ENCODE measurements at places on chromosomes 16 and 17. TPM values are rescaled to one million over a fixed set of nuclear protein-coding genes. Genes with fewer than 3 reads are reported as not detected.

Gene TMEM219
- total RNA-seq = 100 TPM

Gene SPATA32
- total RNA-seq = not detected

Gene SLC2A4
- under 0.01 TPM for total RNA-seq

Gene KRTAP4-1
- not detected for total RNA-seq

Gene CLEC18A
- 0.33 TPM for total RNA-seq

Gene TSNAXIP1
- 1.2 TPM for total RNA-seq

Gene MPO
- total RNA-seq = not detected

Gene TACO1
- total RNA-seq = 20.3 TPM

Gene OR3A3
- total RNA-seq = not detected

Gene TMEM88
- not detected for total RNA-seq

Gene OTOP2
- total RNA-seq = not detected

Gene SHCBP1
- 1.3 TPM for total RNA-seq

Gene CACNG1
- not detected for total RNA-seq

Gene HYDIN
- total RNA-seq = 1.3 TPM

Gene AANAT
- not detected for total RNA-seq

Gene HBA2
- not detected for total RNA-seq

Gene ABCA10
- total RNA-seq = 2.8 TPM

Gene FBXO39
- 0.66 TPM for total RNA-seq

Gene ABHD15
- total RNA-seq = 5.6 TPM

Gene NUDT7
- total RNA-seq = 8.7 TPM

Gene KREMEN2
- not detected for total RNA-seq

Gene OR4D1
- not detected for total RNA-seq

Gene ZNF597
- total RNA-seq = 1.8 TPM

Gene ZSCAN10
- not detected for total RNA-seq

Gene HOXB7
- 6.4 TPM for total RNA-seq

Gene MYH3
- 0.50 TPM for total RNA-seq

Gene CSF3
- not detected for total RNA-seq

Gene CES5A
- not detected for total RNA-seq

Gene MSLN
- total RNA-seq = not detected

Gene CCDC144A
- total RNA-seq = 12.3 TPM

Gene HS3ST3A1
- total RNA-seq = 28.5 TPM

Gene IRX6
- total RNA-seq = not detected

Gene NUPR1
- 87.0 TPM for total RNA-seq

Gene RAB26
- 0.51 TPM for total RNA-seq

Gene RNF167
- total RNA-seq = 13.6 TPM

Gene PRCD
- total RNA-seq = 4.3 TPM

Gene CDK3
- 1.3 TPM for total RNA-seq

Gene ACBD4
- total RNA-seq = 18.0 TPM

Gene PRKCB
- under 0.01 TPM for total RNA-seq

Gene SLFN12L
- total RNA-seq = 0.17 TPM

Gene NUBP1
- 17.7 TPM for total RNA-seq

Gene NPW
- total RNA-seq = 0.99 TPM

Gene NOTUM
- total RNA-seq = 0.51 TPM

Measured in fibroblast of lung (primary cell).